ENCODE measurements at places on chromosomes 5 and 9.

- DNase-seq: no peak
Observed at GRCh38 chr5:154654486-154655371, 100.4 kb upstream of the LARP1 start.

DNA sequence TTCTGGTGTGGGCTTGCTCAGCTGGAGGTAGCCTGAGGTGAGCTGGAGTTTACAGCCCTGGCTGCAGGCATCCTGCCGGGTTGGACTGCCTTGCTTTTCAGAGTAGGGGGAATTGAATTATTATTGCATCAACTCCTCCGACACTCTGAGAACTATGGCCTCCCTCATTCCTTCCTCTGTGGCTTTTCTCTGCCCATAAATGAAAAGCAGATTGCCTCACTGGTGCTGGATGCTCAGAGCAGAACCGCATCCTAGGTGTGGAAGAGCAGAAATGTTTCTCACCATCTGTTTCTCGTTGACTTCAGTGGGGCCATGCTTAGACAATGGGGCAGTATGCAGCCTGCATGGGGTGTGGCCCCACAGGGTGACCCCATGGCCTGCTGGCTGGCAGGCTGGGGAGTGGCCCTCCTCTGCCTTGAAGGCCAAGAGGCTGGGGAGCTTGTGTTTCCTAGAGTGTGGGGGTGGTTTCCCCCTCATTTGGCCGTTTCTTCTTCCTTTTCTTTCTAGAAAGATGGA is 27.3 kb upstream of the TGFBI start:
- DNase-seq: no peak

DNA sequence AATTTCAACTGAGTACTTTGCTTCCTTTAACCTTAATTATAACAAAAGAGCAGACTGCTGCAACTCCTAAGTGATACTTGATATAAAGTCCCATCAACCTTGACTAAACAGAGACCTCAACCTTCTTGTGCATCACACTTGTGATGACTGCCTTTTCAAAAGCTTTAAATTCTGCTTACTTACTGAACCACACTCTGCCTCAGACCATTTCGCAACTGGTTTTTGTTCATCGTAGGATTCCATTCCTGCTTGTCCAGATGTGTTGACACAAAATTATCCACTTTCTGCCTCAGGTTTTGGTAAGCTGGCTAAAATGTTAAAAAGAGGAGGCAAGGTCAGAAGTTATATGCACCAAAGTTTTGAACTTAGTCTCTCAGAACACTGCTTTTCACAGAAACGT is 3.5 kb downstream of the BOD1 start:
- no peak for DNase-seq

GRCh38 chr5:159833846-159834245 is 82.4 kb upstream of the ADRA1B start:
- DNase-seq: no peak

GRCh38 chr5:126481243-126481642 is 58.0 kb downstream of the GRAMD2B start:
- DNase-seq: peak; percentile 21

DNA sequence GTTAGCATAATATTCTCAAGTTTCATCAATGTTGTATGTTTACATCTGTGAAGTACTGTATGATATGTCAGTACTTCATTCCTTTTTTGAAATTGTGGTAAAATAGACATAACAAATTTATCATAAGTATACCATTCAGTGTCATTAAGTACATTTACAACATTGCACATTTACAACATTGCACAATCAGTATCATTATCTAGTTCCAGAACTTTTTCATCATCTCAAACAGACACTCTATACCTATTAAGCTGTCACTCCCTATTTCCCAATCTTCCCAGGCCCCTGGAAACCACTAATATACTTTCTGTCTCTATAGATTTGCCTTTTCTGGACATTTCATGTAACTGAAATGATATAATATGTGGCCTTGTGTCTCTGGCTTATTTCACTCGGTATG is 75.1 kb upstream of the ATG10 start:
- DNase-seq: no peak

GRCh38 chr9:117325831-117326230 is 89.0 kb downstream of the ASTN2 start:
- DNase-seq: peak; percentile 67

DNA sequence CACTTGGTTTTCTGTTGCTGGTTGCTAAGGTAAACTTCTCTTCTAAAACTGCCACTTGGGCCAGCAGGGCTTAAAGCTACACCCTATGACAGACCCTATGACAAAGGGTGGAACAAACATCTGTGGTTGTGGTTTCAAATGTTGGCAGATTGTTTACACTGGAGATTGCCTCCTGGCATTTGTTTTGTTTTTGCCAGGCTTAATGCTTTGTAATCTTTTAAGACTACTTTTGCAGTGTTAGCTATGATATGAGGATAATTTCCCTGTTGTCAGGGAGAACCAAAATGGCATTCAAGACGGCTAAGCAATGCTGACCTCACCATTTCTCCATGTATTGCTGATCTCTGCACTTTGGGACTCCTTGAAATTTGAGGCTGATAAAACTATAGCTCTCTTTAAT is 50.3 kb downstream of the MAMDC2 start:
- DNase-seq: peak; percentile 65

GRCh38 chr9:130499804-130500263 is 55.1 kb downstream of the ASS1 start:
- peak; percentile 79 for DNase-seq

GRCh38 chr9:136695955-136696354 is 8.7 kb upstream of the AGPAT2 start:
- peak; percentile 97 for DNase-seq

GRCh38 chr5:126777257-126777974 is 480 bp downstream of the LMNB1 start:
- peak; percentile 86 for DNase-seq

DNA sequence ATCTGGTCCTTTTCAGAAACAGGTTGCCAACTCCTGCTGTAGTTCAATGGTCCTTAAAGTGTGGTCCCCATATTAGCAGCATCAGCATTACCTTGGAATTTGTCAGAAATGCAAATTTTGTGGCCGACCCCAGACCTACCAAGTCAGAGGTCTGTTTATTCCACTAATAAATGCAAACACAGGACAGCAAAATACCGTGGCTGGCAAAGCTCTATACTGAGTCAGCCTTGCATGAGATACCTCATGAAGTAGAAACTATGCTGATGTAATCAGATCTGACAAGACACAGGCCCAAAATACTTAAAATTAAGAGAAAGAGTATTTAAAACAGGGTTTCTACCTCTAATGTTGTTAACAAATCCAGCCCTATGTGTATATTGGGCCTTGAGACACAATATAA is 3.0 kb downstream of the GOLM1 start:
- no peak for DNase-seq

DNA sequence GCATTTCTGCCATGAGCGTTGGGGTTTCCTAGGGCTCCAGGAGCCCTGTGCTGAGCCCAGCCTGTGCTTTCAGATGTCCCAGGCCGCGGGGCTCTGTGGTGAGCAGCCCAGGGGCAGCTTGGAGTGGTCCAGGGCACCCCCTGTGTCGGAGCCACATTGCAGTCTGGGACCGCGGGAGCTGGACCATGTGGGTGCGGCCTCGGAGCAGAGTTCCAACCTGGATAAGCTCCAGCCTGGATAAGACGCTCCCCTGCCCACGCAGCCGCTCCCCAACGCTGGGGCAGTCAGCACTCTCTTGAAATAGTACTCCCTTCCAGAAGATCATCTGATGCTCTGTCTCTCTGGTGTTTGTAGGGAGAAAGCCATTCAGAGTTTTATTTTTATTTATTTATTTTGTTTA is 111.1 kb downstream of the WNK2 start:
- DNase-seq: no peak

DNA sequence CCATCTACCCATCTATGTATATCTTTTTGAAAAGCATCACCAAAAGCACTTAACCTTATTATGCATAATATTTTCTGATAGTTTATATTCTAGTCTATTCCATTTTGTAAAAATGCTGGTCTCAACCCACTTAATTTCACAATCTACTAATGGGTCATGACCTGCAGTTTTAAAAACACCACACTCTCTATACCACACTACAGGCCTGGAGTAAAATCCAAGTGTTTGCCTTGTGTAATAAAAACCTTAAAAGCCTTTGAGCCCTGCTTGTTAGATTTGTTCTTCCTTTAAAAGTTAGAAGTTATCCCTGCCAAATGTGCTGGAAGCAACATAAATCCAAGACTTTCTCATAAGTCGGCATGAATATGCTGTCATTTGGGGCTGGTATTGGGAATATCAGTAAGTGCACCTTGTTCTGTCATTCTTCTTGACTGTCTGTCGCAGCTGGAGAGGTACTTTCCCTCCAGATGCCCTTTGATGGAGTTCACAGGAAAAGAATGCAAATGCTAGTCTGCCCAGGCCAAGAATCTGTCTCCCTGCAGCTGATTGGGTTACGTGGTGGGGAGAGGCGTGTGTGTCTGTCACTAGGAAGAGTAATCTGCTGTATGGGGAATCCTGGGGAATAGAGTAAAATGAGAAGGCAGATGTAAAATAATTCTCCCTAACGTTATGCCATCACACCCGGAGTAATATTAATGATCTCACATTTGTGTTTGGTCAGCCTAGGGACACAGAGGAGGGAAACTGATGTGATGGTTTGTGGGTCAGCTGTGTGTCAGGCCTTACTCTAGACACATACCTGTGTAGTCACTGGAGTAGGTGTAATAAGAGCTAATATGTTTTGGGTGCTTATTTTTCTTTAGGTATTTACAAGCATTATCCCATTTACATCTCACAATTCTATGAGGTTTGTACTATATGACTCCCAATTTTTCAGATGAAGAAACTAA is 79.4 kb downstream of the ZNF366 start:
- peak; percentile 13 for DNase-seq

- DNase-seq: no peak
Observed at GRCh38 chr5:133841831-133842750, 126.3 kb downstream of the C5orf15 start.

DNA sequence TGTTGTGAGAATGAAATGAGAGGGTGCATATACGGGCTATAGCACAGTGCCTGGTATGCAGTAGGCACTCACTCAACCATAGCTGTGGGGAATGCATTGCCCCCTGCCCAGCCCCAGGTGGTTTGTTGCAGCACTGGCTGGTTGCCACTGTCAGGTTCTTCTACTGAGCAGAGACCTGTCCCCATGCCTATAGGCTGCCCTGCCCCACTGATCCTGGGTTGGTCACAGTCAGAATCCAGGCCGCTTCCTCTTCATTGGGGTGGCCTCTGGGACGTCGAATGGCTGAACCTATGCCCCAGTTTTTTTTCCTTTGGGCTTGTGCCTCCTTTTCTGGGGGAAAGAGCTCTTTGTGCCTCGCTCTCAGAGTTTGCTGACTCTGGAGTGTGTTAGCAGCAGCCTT is 74.6 kb downstream of the RGS3 start:
- DNase-seq: no peak

- peak; percentile 48 for DNase-seq
Observed at GRCh38 chr5:68110894-68111293, 104.7 kb upstream of the PIK3R1 start.

- peak; percentile 33 for DNase-seq
Observed at GRCh38 chr9:118529210-118529609, 825.0 kb downstream of the TLR4 start.

- no peak for DNase-seq
Observed at GRCh38 chr5:78816143-78816765, 167.7 kb upstream of the LHFPL2 start.

- peak; percentile 64 for DNase-seq
Observed at GRCh38 chr9:136232969-136233368, 12.6 kb downstream of the QSOX2 start.

- DNase-seq: peak; percentile 86
Observed at GRCh38 chr5:155293605-155294178, 280.1 kb downstream of the KIF4B start.

GRCh38 chr9:130937146-130938076 is 1.6 kb downstream of the FIBCD1 start:
- peak; percentile 24 for DNase-seq

- DNase-seq: no peak
Observed at GRCh38 chr5:150448952-150449516, 505 bp downstream of the RPS14 start.

GRCh38 chr5:103503066-103503465 is 59.5 kb downstream of the NUDT12 start:
- DNase-seq: peak; percentile 67

DNA sequence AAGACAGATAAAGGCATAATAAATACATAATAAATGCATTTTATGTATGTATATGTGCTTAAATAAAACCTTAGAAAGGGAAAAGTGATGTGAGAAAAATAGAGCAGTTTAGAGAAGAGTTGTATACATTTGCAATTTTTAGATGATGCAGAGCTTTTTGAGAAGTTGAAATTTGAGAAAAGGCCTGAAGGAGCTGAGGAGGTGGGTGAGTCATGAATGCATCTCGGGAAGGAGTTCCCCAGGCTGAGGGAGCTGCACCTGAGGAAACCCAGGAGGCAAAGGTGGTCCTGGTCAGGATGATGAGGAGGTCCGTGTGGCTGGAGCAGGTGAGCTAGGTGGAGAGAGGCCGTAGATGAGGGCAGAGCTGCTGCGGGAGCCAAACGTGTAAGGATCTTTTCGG is 17.4 kb upstream of the CD180 start:
- no peak for DNase-seq

GRCh38 chr9:88310310-88310980 is 77.8 kb upstream of the SPIN1 start:
- DNase-seq: peak; percentile 8

DNA sequence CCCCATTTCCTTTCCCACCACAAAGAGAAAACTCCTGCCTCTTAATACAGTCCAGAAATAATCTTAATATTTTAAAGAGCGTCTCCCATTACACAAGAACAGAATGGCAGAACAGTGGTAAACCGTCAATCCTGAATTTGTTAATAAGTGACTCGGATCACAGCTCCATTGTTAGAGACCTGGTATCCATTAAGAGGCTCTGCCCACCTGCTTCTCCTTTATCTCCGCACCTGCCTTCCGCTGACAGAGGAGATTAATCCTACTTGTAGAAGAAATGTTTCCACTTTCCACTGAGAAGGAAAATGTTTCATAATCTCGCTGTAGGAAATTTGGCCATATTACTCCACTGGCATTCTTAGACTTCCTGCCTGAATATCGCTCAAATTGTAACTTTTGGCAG is 1493.2 kb downstream of the MAT2B start:
- peak; percentile 57 for DNase-seq

- DNase-seq: no peak
Observed at GRCh38 chr9:112003538-112003937, 106.9 kb downstream of the UGCG start.

DNA sequence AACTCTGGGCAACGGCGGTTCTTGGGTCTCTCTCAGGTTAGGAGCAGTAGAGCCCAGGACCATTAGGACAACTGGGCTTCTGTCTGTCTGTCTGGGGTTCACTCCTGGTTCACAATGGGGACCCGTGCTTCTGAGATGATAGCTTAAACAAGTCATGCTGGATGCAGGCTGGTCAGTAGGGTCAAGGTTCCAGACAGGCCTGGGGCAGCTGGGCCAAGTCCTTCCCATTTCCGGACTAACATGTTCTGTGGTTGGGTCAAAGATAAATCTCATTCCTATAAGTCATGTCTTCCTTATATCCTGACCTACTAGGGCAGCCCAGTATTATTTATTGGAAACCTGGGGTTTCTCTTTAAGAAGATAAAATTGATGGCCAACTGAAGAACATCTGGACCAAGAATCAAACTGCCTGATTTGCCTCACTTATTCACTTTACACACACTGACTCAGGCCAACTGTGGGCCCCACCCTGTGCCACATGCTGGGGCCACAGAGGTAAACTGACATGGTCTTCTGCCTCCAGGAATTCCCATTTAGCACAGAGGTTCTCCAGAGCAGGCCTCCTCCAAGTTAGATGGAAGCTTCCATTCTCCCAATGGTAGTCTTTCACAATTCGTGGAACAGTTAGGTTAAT is 8.3 kb downstream of the HDHD3 start:
- DNase-seq: no peak
